ENCODE measurements at places on chromosomes 6 and 20.
A peak's percentile ranks its signal among the peaks of the same experiment; 100 is the strongest.

DNA sequence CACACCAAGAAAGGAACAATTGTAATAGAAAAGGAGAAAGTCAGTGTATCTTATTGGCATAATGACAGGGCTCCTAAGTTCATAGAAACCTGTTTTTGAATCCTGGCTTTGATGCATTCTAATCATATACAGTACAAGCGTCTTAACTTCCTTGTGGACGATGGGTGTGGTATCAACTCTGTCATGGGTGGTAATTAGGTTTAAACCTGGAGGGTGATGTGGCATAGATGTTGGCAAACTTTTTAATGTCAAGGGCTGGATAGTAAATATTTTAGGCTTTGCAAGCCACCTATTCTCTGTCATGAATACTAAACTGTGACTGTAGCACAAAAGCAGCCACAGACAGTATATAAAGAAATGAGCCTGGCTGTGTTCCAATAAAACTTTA, 138.7 kb upstream of the EDN1 start:
- ATAC-seq: peak; percentile 98

- no peak for ATAC-seq
Measured at GRCh38 chr6:155916846-155917624, 461.4 kb upstream of the NOX3 start.

DNA sequence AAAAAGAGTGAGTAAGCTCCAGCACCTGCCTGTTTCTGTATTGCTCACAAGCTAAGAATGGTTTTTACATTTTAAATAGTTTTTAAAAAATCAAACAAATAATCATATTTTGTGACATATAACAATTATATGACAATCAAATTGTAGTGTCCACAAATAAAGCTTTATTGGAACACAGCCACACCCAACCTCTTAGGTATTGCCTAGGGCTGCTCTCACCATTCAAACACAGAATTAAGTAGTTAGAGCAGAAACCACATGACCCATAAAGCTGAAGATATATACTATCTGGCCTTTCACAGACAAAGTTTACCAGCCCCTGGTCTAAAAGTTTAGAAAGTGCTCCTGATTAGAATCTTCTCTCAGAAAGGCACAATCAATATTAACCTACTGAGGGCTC, 11.2 kb downstream of the TNFRSF21 start:
- no peak for ATAC-seq

- ATAC-seq: no peak
Measured at GRCh38 chr6:116369540-116369939, 1.2 kb upstream of the DSE start.

DNA sequence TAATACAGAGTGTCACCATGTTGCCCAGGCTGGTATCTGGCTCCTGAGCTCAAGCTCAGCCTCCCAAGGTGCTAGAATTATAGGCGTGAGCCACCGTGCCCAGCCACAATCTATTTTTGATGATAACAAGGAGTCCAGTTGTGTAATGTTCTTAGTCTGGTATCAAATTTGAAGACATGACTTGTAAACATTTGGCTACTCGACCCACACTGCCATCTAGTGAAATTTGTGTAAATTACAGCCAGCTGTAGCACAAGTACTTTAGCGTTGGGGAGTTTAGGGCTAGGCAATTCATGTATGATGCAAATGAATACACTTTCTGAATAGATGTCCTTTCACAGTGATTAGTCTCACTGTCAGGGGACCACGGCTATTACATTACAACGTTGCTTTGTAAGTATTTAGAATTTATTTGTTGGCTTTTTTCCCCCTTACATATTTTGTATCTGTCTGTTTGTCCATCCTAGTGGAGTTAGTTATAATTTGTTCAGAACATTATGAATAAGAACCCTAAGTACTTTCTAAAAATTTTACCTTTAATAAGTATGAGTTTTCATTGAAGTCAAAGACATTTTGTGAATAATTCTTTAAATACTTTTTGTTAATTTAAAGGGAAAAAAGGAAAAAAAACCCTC, 139.7 kb downstream of the PRDM13 start:
- peak; percentile 64 for ATAC-seq

DNA sequence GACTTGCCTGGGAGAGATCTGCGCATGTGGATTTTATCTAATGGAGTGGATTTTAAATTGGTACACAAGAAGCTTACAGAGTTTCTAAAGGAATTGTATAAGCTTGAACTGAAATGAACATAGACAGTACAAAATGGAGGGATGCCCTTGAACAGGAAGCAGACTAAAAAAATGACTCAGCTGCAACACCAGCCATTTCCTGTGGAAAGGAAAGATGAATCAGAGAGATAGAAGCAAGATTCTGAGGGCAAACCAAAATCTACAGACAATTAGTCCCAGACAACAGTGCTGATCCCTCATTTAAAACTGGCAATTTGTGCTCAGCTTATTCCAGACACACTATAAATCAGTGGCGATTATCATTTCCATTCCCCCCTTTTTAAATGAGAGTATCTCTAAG, 114.6 kb upstream of the TCF21 start:
- ATAC-seq: no peak

DNA sequence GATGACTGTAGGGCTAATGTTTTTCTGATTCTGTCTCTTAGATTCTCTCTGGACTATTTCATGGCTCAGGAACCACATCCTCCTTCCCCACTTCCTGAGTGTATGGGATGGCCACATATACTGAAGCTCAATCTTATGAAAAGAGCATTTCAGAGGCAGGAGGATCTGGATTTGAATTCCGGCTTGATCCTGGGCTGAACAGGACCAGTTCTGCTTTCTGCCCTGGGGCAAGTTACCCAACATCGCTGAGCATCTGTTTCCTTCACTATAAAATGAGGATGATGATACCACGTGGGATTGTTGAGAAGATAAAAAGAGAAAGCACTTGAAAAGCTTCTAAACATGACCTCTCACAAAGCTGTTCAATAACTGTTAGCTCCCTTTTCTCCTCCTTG, 168.4 kb upstream of the TNFAIP3 start:
- no peak for ATAC-seq

DNA sequence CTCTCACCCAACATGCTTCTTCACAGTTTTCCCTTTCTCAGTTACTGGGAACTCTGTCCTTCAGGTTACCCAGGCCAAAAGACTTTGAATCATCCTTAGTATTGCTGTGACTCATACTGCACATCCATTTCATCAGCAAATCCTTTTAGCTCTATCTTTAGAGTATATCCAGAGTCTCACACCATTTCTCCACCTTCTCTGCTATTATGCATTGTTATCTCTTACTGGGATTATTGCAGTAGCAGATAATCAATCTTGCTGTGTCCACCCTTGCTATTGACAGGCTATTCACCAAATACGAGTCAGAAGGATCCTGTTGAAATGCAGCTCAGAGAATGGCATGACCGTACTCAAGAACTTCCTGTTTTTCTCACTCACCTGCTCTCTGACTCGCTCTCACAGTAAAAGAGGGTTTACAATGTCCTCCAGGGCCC, 57.3 kb downstream of the BCKDHB start:
- peak; percentile 92 for ATAC-seq

GRCh38 chr6:10393544-10394225, 21.2 kb downstream of the TFAP2A start:
- ATAC-seq: no peak

- no peak for ATAC-seq
Measured at GRCh38 chr6:35343092-35343834, 905 bp downstream of the PPARD start.

DNA sequence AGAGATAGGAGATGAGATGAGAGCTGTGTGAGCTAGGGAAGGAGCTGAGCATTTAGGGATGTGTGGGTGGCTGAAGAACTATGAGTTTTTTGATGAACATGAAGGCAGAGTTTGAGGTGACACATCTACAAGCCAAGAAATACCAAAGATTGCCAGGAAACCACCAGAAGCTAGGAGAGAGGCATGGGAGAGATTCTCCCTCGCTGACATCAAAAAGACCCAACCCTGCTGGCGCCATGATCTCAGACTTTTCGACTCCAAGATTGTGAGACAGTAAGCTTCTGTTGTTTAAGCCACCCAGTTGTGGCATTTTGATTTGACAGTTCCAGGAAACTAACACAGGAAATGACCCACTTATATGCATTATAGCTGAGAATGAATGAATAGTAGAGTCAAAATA, 790.9 kb downstream of the TFAP2A start:
- no peak for ATAC-seq

DNA sequence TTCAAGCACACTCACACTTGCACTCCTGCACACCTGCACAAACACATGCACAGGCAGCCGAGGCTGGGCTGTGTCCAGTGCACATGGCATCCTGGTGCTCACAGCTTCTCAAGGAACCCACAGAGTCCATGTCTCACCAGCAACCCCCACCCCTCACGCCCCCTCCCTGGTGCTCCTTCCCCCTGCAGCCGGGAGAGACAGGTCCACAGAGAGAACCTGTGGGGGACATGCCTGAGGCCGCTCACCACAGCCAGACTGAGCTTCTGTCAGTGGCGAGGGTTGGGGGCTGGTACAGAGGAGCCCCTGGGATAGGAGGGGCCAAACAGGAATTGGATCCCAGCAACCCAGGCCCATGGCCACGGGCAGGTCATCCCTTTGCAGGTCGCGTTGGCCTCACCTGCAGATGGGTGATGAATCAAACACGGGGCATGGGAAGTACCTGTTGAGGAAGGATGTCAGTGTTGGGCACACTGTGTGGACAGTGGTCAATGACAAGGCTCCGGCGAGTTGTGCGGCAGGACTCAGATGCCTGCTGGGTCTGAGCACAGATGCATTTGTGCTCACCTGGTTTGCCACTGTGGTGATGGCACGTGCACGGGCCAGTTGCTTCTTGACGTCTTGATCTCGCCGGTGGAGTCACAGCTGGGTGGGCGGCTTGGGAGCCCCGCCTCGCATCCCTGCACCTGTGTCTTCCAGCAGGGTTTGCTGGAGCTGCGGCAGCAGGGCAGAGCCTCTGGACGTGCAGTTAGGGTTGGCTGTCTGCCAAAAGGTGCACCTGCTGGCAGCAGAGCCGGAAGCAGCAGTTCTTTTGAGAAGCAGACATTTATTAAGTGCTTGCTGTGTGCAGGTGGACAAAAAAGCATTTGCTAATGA, 113.0 kb downstream of the ERMARD start:
- no peak for ATAC-seq

DNA sequence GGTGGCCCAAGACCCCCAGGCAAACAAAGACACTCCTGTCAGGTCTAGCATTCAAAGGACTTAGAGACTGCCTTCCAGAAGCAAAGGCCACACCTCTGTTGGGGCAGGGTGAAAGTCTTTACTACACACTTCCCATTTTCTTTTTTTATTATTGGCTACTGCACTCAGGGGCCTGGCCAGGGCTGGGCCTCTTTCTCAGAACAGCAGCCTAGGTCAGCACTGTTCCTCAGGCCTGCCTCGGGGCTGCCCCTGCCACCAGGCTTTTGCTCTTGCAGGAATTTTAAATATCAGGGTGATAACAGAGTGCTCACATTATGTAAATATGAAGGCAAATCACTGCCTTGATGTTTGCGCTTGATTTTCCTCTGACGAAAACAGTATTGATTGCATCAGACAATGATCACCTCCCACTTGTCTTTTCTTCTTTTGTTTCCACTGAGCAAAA, 18.5 kb downstream of the GSTA4 start:
- ATAC-seq: peak; percentile 47

- no peak for ATAC-seq
Measured at GRCh38 chr6:127115746-127116145, 2.7 kb upstream of the RSPO3 start.

GRCh38 chr20:53990003-53990402, 80.4 kb downstream of the BCAS1 start:
- ATAC-seq: no peak

- peak; percentile 72 for ATAC-seq
Measured at GRCh38 chr6:170247178-170247701, 43.6 kb downstream of the DLL1 start.

- ATAC-seq: no peak
Measured at GRCh38 chr20:34535857-34536256, 19.6 kb downstream of the DYNLRB1 start.

- ATAC-seq: peak; percentile 70
Measured at GRCh38 chr6:44064089-44064947, 62.9 kb downstream of the MRPL14 start.

- ATAC-seq: no peak
Measured at GRCh38 chr20:1286267-1287024, 20.4 kb downstream of the SNPH start.

- ATAC-seq: no peak
Measured at GRCh38 chr6:159086033-159086618, 41.3 kb upstream of the TAGAP start.

DNA sequence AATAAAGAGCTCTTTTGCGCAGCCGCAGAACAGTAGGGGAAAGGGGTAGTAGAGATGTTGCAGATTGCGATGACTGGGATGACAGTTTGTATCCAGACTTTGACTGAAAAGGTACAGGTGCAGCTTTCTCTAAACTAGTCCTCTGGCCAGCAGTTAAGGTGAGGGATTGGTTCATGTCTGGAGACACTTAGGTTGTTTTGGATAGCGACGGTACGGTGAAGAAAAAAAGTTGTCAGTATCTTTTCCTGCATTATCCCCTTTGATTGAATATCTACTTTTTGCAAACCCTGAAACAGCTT, 537 bp downstream of the PRR3 start:
- no peak for ATAC-seq

GRCh38 chr20:49594931-49595315, 27.0 kb upstream of the PTGIS start:
- no peak for ATAC-seq

GRCh38 chr20:49892817-49893216, 22.5 kb downstream of the SPATA2 start:
- ATAC-seq: no peak

DNA sequence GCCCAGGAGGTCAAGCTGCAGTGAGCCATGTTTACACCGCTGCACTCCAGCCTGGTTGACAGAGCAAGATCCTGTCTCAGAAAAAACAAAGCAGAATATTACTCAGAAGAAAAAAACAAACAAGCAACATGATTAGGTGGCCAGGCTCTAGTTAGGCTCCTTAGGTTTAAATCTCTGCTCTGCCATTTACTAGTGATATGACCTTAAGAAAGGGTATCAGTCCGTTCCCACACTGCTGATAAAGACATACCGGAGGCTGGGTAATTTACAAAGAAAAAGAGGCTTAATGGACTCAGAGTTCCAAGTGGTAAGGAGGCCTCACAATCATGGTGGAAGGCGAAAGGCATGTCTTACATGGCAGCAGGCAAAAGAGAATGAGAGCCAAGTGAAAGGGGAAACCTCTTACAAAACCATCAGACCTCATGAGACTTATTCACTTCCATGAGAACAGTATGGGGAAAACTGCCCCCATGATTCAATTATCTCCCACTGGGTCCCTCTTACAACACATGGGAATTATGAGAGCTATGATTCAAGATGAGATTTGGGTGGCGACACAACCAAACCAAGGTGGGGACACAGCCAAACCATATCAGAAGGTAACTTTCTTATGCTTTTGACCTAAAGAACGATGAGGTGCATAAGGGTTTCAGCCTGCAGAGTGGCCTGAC, 2.4 kb upstream of the LTV1 start:
- no peak for ATAC-seq

DNA sequence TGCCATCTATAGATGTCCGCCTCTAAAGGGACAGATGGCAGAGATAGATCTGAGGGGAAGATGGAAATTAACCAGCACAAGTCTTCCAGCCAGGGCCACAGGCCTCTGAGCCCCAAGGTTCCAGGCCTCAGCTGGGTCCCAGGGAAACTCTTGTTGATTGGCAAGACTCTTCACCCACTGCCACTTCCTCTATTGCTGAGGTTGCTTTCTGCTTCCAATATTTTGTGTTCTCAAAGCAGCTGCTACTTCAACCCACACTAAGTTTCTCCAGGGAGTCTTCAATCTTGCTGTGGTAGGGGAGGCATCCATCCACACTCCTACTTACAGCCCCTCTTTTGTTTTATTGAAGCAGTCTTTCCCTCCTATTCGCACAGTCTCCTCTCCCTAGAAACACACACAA, 36.4 kb upstream of the SASH1 start:
- ATAC-seq: no peak

GRCh38 chr6:56025795-56026194, 150.4 kb upstream of the BMP5 start:
- no peak for ATAC-seq
